T-helper 9 cell (primary cell): ENCODE measurements at places on chromosomes 2 and 18.

DNA sequence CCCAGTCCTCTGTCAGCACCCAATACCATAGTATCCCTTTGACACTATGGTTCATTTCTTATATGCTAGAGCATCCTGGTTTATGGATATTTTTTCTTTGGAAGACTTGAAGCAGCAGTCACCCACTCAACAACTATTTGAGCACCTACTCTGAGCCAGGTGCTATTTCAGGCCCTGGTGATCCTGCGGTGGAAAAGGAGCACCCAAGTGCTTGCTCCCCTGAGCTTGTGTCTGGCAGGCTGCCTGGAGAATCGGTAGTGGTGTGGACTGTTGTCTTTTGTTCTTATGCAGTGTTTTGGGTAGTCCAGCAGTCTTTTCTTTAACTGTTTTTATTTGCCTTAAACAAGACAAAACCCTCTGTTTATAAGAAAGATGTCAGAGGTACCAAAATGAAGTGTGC lies 28.9 kb downstream of the NCK2 start:
- DNase-seq, result no peak

- DNase-seq, result no peak
Observed at GRCh38 chr18:29056800-29057199, 879.9 kb upstream of the CDH2 start.

GRCh38 chr2:37590119-37590571 lies 81.3 kb downstream of the CDC42EP3 start:
- no peak for DNase-seq

- DNase-seq, result no peak
Observed at GRCh38 chr2:9000442-9000841, 3.0 kb downstream of the MBOAT2 start.

- DNase-seq, result no peak
Observed at GRCh38 chr2:230205721-230206120, 14.1 kb downstream of the SP110 start.

- DNase-seq, result no peak
Observed at GRCh38 chr2:208783184-208783583, 376.6 kb downstream of the PTH2R start.

DNA sequence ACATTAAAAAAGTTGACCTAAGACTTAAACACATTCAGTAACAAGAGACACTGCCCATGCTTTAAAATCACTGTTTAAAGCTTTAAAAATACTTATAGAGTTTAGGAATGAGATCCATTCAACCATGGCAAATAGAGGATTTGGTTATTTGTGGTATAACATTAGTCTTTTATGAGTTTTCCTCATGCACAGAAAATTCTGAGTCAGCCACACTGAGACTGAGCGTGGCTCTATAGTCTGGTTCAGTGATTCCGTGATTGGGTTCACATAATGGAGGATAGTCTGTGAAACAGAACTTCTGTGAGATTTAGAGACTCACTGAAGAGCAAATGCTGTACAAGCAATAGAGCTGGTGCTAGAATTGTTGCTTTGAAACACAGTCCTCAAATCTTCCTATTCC lies 1502.4 kb upstream of the PIK3C3 start:
- no peak for DNase-seq

- no peak for DNase-seq
Observed at GRCh38 chr2:44975571-44976450, 33.4 kb downstream of the SIX2 start.

DNA sequence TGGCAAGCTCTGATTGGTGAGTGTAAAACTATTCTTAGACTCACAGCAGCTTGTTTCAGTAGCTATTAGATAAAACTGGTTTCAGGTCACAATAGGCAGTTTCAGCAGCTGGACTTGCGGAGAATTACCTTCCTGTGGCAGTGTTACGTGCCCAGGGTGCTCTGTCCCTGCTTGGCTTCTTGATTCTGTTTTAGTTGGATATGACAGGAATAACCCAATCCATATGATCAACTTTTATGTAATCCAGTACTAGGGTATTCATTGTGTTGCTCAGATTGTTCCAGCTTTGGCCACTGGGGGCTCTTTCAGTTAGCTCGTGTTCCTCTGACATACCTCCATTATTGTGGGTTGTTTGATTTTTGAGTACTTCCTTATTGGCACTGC lies 43.1 kb downstream of the INPP4A start:
- peak; percentile 33 for DNase-seq

- DNase-seq, result no peak
Observed at GRCh38 chr2:48738806-48739205, 16.7 kb downstream of the LHCGR start.

GRCh38 chr18:41099451-41099850 lies 855.6 kb upstream of the PIK3C3 start:
- DNase-seq, result no peak

DNA sequence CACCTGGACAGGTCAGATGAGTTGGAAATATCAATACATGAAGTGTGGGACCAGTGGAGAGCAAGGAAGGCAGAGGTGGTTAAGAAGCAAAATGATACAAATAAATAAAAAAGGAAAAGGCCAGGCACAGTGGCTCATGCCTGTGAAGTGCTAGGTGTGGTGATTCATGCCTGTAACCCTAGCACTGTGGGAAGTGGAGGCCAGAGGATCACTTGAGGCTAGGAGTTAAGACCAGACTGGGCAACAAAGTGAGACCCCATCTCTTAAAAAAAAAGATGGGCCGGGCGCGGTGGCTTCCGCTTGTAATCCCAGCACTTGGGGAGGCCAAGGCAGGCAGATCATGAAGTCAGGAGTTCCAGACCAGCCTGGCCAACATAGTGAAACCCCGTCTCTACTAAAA lies 2.9 kb downstream of the STON1 start:
- no peak for DNase-seq

DNA sequence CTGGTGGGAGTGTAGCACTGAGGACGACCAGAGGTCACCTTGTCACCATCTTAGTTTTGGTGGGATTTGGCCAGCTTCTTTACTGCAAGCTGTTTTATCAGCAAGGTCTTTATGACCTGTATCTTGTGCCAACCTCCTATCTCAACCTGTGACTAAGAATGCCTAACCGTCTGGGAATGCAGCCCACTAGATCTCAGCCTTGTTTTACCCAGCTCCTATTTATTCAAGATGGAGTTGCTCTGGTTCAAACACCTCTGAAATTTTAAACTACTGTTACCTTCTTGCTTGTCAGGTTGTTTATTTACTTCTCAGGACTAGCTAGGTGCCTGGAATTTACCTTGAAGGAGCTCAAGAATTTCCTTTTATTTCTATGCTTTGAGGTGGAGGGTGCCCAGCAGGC lies 9.5 kb upstream of the KCNG3 start:
- DNase-seq, result no peak

- DNase-seq, result no peak
Observed at GRCh38 chr2:223076573-223076972, 24.6 kb downstream of the KCNE4 start.
